ENCODE measurements at places on chromosomes 6 and 20. TPM values are rescaled to one million over a fixed set of nuclear protein-coding genes. Genes with fewer than 3 reads are reported as not detected.

DNA sequence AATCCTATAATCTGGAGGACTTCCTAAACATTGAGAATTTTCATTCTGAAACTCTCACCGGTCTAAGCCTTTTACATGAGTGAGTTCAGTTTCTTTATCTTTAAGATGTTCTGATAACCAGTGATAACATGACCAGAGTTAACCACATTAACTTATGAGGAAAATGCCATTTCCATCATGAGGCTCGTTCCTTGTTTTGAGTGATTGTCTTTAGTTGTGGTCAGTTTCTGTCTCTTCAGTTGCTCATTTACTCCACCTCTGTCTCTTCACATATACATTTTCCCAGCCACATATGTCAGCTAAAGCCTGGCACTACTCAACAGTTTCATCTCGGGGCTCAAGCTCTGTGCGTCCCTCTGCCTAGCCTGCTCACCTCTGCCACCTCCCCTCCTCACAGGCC, 70.4 kb downstream of the JAG1 start:
- DNase-seq = no peak

SLC16A10 gene
- polyA plus RNA-seq = 22.6 TPM

WASF1 gene
- 0.24 TPM for polyA plus RNA-seq

GRCh38 chr6:24666097-24666640, 530 bp downstream of the TDP2 start:
- DNase-seq = no peak

GRCh38 chr6:68069921-68070710, 565.0 kb upstream of the ADGRB3 start:
- no peak for DNase-seq

JARID2 gene
- polyA plus RNA-seq = 6.9 TPM

GRCh38 chr6:62150048-62150663, 135.9 kb downstream of the KHDRBS2 start:
- DNase-seq = no peak

DLL1 gene
- 0.60 TPM for polyA plus RNA-seq

DNA sequence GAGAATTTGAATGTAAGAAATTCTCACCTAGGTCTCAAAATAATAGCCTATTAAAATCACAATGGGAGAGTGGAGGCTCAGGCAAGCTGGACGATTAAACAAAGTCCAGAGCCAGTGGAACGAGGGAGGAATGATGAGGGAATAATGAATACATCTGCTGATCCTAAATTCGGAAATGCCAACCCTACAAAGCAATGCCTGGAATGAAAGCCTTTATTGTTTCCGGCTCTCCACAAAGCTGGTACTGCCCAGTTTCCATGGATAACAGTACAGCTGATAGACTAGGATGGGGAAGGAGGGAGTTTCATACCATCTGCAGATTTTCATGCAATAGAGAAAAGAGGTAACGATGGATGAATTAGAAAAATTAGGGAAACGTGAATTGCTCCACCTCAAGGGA, 356.1 kb downstream of the CBLN4 start:
- no peak for DNase-seq

DNA sequence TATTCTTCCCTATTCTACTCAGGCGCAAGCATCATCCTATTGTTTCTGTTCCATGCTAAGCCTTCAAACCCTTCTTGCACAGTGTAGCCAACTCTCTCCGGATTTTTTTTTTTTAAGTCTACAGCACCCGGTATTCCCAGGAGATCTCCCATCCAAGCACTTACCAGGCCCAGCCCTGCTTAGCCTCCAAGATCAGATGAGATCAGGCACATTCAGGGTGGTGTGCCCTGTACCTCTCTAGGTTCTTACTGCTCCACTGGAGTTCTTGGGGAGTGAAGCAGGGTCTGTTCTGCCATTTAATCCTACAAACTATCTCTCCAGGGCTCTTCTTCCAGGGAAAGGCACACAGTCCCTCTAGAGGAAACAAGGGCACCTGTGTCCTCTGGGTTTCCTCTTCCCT, 14.9 kb upstream of the NUP153 start:
- DNase-seq = no peak

DNA sequence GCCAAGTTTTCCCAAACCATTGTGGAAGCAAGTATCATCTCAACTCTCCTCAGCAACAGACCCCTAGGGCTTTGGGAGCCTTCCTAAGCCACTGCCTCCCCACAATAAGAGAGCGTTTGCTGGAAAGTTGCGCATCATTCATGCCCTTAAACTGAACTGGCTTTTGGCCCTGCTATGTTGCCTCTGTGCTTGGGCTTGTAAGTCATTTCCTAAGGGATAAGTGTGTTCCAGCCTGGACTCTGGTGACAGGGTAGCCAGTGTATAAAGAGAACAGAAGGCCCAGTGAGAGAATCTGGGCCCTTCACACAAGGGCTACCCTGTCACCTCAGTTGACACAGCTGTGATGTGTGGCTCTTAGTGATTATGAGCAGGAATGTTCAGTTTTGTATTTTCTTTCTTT, 77.8 kb downstream of the COL9A1 start:
- no peak for DNase-seq

- DNase-seq = peak; percentile 24
These were observed 61.9 kb downstream of the GPR6 start for GRCh38 chr6:110039981-110040383.

GRCh38 chr20:34302312-34302722, 838 bp downstream of the AHCY start:
- DNase-seq = no peak

GRCh38 chr6:17439243-17439993, 46.0 kb downstream of the CAP2 start:
- no peak for DNase-seq

BFSP1 gene
- polyA plus RNA-seq = not detected

DNA sequence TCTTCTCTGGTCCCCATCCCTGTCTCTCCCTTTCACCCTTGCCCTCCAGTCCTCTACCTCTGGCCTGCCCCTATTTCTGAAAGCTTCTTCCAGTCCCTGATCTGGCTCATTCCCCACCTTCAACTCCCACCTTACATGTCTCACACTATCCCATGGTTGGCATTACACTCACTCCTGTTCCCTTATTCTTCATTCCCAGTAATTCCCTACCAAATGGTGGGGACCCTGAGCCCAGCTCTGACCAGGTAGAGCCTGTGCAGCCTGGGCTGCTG, 6.4 kb downstream of the TP53INP2 start:
- no peak for DNase-seq

DNA sequence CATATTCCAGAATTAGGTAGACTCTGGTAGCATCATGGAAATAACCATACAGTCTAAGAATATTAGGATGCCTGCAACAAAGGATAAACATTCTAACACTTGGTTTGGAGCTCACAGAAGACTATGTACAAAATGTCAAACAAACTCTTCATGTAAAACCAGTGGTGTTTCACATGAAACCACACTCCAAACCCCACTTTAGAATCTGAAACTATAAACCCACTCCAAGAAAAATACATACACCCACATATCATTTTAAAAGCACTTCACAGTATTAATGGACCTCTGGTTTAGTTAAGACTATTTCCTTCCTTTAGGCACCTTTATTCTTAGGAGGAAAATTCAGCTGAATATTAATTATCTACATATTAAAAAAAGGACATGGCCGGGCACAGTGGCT, 10.5 kb downstream of the AURKA start:
- DNase-seq = no peak

DNA sequence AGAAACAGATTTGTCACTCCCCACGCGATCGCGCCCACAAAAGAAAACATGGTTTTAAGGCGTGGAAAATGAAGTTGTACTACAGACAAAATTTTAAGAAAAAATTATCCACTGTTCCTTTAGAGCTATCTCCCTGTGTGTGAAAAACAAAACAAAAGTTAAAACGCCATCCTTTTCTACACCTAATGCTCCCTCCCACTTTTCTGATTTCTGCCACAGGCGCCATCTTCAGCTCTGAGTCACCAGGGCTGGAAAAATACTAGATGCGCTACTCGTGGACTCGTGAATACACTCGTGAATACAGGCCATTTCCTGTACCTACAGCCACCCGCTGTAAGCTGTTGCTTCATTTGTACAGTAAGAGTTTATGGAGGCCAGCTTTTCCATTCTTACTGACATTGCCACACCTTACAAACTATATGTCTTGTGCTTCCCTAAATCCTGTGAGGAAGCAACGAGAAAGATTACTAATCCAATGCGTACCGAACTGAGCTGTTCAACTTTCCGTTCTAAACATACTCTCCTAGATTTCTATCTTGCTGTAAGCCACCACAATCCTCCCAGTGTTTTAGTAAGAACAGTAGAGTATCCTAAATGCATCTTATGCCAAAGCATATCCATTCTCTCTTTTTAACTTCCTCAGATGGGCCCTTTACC, 773 bp upstream of the AHI1 start:
- DNase-seq = peak; percentile 63

- DNase-seq = no peak
These were observed 318.8 kb downstream of the ZFAND3 start for GRCh38 chr6:38138374-38138773.

GRCh38 chr6:42177514-42178364, 4.6 kb downstream of the GUCA1A start:
- peak; percentile 4 for DNase-seq

TREM2 gene
- polyA plus RNA-seq = not detected

- no peak for DNase-seq
These were observed 86.2 kb downstream of the PLEKHG1 start for GRCh38 chr6:150685860-150686259.

GRCh38 chr20:61660559-61660958, 405.1 kb downstream of the TAF4 start:
- DNase-seq = no peak

DNA sequence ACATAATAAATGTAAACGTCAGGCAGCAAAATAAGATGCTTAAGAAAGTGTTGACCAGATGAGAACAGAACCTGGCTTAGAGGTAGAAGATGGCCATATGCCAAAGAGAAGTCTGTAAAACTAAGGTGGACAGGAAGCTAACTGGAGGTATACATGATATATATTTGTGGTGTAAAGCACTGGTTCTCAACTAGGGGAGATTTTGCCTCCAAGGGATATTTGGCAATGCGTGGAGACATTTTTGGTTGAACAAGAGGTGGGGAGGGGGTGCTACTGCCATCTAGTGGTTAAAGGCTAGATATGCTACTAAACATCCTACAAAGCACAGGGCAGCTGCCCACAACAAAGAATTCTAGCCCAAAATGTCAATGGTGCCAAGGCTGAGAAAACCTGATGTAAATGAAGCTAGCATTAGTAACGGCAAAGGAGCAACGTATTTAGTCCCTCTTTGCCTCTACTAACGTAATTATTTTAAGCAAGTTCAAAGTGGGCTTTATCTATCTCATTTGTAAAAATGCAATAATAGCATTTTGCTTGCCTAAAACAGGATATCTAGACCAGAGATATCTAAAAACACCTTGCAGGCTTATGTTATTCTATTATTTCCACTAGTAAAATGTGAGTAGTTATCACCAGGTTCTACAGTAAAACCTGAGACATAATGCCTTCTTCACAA, 182.6 kb downstream of the RNGTT start:
- DNase-seq = peak; percentile 25

GRCh38 chr6:3422435-3423070, 34.3 kb downstream of the SLC22A23 start:
- DNase-seq = no peak

PPP1R3G gene
- polyA plus RNA-seq = not detected

CENPW gene
- polyA plus RNA-seq = 2.6 TPM

DNA sequence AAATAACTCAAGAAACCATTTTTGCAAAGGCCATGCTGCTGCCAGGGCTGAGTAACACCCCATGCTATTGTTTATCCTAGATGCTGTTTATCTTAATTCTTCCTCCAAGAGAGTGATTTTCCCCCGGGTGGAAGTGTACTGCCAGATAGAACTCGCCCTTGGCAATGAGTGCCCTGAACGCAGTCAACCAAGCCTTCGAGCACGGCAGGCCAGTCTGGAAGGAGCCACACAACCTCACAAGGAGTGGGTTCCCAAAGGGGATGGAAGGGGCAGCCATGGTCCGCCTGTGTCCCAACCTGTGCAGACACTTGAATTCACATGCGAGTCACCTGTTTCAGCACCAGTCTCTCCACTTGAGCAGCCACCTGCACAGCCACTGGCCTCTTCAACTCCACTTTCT, 31.9 kb downstream of the PNPLA1 start:
- no peak for DNase-seq

Measured in naive thymus-derived CD4-positive, alpha-beta T cell (primary cell).